ENCODE measurements at places on chromosomes 12 and 14.
A peak's percentile ranks its signal among the peaks of the same experiment; 100 is the strongest.

- no peak for DNase-seq
These were observed 126.4 kb upstream of the FOXN3 start for GRCh38 chr14:89543425-89543790.

- DNase-seq: peak; percentile 54
These were observed 90.8 kb downstream of the AEBP2 start for GRCh38 chr12:19529951-19530636.

GRCh38 chr12:39354955-39355354 lies 88.0 kb downstream of the KIF21A start:
- no peak for DNase-seq

GRCh38 chr12:4308334-4308950 lies 12.6 kb upstream of the TIGAR start:
- DNase-seq: no peak

- peak; percentile 78 for DNase-seq
These were observed 172.8 kb upstream of the DCN start for GRCh38 chr12:91355150-91356006.

GRCh38 chr12:51281202-51281924 lies 11.1 kb upstream of the SMAGP start:
- DNase-seq: peak; percentile 13

GRCh38 chr12:74339211-74339610 lies 198.4 kb upstream of the ATXN7L3B start:
- no peak for DNase-seq

GRCh38 chr12:50786498-50787231 lies 22.8 kb downstream of the ATF1 start:
- DNase-seq: peak; percentile 76

GRCh38 chr14:104743461-104744380 lies 9.2 kb upstream of the SIVA1 start:
- DNase-seq: no peak

All from ACHN (cell line).